ENCODE measurements at places on chromosomes 6 and 20.

- no peak for DNase-seq
Measured at GRCh38 chr20:5718896-5719595, 31.2 kb upstream of the SHLD1 start.

DNA sequence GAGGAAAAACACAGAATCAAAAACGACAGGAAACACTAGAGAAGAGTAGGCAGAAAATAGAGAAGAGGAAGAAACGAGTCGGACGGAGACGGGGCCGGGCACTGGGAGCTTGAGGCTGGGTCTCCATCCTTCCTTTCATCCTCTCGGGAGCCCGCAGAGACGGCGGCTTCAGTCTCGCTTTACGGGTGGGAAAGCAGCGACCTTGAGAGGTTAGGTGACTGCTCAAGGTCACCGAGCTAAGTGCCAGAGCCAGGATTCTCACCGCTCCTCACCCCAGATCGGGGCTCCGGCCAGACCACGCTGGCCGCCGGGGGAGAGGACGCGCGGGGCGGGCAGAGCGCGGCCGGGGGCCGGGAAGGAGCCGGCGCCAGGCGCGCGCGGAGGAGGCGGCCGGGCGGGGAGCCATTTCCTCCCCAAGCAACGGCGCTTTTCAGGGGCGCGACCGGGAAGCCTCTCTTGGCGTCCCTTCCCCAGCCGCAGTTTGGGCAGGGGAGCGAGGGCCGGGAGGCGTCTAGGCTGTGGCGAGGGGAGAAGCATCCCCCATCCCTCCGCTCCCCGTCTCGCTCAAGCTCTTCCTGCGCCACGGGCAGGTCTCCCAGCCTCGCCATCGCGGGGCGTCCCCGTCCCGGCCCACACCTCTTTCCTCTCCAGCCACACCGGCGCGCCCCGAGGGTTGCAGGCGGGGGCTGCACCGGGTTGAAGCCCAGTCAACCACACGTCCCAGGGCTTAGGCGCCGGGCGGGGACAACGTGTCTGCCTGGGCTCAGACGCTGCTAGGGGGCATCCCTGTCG lies 24.1 kb upstream of the MAP3K7 start:
- DNase-seq, result peak; percentile 25

GRCh38 chr6:115058414-115059211 lies 715.8 kb upstream of the HS3ST5 start:
- DNase-seq, result no peak

- DNase-seq, result no peak
Measured at GRCh38 chr20:45230631-45231030, 9.5 kb downstream of the SEMG2 start.

- no peak for DNase-seq
Measured at GRCh38 chr6:13526727-13527670, 39.6 kb upstream of the GFOD1 start.

GRCh38 chr20:40948465-40949267 lies 80.0 kb upstream of the TOP1 start:
- DNase-seq, result no peak

DNA sequence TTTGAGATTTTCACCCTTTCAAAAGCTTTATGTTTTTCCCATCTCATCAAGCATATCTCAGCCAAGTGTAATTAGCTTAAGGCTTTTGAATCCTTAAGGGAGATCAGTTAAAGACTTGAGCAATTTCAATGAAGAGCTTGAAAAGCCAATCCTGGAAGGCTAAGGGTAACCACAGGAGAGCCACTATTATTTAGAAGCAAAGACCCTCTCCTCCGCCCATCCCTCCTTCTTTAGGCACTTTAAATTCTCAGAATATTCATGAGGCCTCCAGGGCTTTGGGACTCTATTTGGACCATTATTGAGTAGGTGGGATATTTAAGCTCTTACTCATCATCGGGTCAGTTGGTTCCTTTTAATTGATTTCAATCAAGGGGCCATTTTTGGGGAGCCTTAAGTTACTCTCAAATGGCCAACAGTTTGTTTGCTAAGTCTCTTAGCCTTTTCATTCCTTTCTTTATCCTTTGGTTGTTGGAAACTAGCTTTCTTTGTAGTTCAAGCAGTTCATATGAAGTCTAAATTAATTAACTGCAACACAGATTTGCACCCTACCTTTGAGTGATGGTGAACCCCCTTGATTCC lies 567.2 kb downstream of the KIF16B start:
- DNase-seq, result no peak

DNA sequence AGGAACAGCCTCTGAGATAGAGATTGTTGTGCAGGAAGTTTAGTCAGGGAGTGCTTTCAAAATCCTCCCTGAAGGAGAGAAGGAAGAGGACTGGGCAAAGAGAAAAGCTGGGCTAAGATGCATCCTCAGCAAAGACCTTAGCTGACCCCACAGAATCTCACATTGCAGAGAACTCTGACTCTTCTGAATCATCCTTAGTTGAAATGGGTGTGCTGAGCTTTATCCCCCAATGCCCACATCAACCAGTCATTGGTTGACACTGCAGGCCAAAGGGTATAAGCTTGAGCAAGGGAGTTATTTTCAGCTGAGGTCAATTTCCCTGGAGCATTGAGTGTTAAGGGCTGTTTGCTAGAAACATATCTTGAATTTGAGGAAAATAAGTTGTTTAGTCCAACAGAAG lies 732.2 kb downstream of the CBLN4 start:
- DNase-seq, result no peak

GRCh38 chr6:170473301-170473717 lies 79.8 kb downstream of the PSMB1 start:
- DNase-seq, result no peak

- DNase-seq, result no peak
Measured at GRCh38 chr20:6999381-6999780, 231.9 kb downstream of the BMP2 start.

GRCh38 chr20:57785061-57785460 lies 75.2 kb upstream of the PMEPA1 start:
- no peak for DNase-seq

DNA sequence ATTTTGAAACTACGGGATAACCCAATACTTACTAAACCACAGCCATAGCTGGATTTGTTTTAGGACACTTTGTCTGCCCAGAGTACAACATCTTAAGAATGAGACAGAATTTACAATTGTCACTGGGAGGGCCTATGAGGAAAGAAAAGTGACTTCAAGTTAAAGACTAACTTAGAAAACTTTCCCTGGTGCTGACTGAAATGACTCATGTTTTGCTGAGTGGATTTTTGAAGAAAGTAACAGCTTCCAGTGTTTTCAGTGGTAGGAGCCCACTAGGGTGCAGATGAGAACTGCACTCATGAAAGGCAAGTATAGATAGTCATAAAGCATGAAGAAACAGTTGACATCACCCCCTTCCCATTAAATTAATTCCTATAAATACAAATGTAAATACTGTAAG lies 988.2 kb upstream of the MAP3K7 start:
- no peak for DNase-seq

- no peak for DNase-seq
Measured at GRCh38 chr20:48064929-48065328, 279.6 kb upstream of the SULF2 start.

DNA sequence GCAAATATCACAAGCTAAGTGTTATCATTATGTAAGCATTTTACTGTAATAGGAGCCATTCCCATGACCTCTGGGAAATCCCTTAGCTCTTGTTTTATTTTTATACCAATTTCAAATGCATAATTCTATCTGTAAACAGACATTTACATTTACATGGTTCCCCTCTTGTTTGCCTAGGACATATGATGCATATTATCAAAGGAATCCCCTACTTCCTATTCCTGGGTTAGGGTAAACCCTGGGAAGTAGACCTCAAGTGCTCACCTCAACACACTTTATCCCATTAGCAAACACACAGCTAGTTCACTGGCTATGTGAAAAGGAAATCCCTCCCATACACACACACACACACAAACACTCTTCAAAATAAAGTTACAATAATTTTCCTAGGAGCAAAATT lies 27.1 kb downstream of the PDE10A start:
- no peak for DNase-seq

DNA sequence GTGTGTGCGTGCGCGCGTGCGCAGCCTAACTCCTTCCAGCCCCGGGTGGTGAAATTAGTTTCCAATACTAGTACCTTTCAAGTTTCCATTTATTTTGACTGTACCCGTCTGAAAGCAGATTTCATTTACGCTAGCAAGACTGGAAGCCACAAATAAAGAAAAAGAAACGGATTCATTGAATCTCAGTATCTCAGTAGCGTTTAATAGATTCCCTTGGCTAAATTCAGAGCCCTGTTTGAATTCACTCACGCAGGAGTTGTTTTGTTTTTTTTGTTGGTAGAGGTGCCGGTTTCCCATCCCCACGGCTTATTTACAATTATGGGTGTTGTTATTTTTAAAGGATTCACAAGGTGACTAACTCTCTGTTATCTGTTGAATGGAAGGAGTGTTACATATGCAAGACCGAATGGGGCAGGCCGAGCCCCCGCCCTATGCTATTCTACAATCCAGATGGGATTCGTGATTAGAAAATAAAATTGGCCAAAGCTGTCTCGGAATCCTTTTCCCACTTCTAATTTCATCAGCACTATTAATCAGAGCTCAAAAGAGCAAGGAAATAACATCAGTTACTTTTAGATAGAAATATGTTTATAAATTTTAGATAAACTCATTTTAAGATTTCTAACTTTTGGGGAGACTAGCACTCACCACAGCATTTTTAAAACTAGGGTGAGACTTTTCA lies 2.3 kb upstream of the INSM1 start:
- DNase-seq, result no peak

GRCh38 chr6:7140631-7141378 lies 33.0 kb downstream of the RREB1 start:
- peak; percentile 82 for DNase-seq

- no peak for DNase-seq
Measured at GRCh38 chr6:159031846-159032245, 12.9 kb downstream of the TAGAP start.

DNA sequence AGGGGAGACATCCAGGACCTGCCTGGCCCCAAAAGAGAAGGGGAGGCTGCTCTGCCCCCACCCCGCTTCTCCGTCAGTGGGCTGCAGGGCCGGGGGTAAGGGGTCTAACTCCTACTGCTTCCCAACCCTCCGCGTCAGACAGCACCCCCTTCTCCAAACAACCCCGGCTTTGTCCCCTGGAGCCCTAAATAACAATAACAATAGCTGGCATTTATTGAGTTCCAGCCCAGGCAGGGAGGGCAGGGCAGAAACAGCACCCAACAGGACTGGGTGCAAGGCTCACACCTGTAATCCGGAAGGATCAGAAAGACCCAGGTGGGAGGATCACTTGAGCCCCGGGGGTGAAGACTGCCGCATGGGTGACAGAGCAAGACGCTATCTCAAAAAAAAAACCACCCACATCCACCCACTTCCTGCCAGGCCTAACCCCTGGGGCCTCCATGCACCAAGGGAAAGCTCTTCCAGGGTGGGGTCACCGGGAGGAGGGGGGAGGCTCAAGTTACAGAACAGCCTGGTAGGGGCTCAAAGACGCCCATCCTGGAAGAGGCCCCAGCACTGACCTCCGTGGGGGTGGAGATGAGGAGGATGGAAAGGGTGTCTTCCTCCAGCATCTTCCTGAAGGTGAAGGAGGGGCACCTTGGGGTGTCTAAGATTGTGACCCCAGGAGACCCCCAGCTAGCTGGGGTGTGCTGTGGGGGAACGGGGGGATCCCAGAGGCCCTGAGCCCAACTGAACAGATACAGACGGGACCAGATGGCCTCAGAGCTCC lies 1.3 kb upstream of the FNDC11 start:
- peak; percentile 38 for DNase-seq

- DNase-seq, result no peak
Measured at GRCh38 chr6:169229615-169230321, 23.9 kb downstream of the THBS2 start.

DNA sequence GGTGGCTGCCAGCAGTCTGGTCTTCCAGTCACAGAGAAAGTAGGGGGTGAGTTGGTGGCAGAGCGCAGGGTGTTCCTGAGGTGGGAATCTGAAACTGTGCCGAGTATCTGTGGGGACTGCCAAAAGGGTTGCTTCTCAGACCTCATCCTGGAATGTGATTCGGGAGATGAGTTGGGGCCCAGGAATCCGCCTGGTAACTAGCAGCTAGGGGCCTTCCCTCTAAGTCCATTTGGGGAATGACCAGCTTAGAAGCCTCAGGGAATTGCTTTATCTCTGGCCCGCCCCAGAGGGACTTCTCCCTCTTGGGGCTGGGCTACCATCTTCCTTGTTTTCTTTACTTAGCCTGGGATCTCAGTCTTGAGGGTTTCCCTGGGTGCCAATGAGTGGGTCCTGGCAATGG lies 49.6 kb downstream of the MOCS1 start:
- no peak for DNase-seq

- no peak for DNase-seq
Measured at GRCh38 chr6:16689788-16690607, 71.3 kb downstream of the ATXN1 start.

- no peak for DNase-seq
Measured at GRCh38 chr20:5400164-5400762, 83.5 kb upstream of the PROKR2 start.

- no peak for DNase-seq
Measured at GRCh38 chr20:44018259-44018941, 103.7 kb downstream of the TOX2 start.

- no peak for DNase-seq
Measured at GRCh38 chr6:111210194-111210728, 123.0 kb downstream of the SLC16A10 start.

DNA sequence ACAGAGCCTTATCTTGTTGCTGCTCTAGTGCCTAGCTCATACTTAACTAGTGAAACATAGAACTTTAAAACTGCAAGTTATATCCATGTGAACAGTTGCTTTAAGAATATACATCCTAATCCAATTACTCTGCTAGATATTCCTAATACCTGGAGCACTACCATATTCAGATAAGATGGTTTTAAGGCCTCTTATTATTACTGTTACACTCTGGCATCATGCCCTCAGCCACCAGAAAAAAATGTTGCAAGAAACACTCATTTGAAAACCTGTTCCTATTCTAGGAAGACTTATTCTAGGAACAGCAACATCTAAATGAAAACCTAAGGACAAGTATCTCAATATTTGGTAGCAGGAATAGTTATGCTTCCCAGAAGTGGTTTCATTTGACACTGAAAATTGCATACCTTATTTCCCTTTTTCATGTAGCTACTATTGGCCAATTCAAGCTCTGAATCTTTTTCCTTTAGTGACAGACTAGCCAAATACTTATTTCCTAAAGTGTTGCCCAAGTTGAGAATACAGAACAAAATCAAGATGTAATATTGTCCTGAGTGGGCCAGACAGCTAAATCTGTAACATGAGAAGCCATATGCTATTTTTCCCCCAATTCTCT lies 4.8 kb upstream of the MTFR2 start:
- no peak for DNase-seq

- no peak for DNase-seq
Measured at GRCh38 chr20:37243937-37244571, 17.6 kb downstream of the GHRH start.
